ENCODE measurements at places on chromosomes 2 and 18.

- no peak for DNase-seq
These were observed 16.9 kb upstream of the CYRIA start for GRCh38 chr2:16682431-16683118.

DNA sequence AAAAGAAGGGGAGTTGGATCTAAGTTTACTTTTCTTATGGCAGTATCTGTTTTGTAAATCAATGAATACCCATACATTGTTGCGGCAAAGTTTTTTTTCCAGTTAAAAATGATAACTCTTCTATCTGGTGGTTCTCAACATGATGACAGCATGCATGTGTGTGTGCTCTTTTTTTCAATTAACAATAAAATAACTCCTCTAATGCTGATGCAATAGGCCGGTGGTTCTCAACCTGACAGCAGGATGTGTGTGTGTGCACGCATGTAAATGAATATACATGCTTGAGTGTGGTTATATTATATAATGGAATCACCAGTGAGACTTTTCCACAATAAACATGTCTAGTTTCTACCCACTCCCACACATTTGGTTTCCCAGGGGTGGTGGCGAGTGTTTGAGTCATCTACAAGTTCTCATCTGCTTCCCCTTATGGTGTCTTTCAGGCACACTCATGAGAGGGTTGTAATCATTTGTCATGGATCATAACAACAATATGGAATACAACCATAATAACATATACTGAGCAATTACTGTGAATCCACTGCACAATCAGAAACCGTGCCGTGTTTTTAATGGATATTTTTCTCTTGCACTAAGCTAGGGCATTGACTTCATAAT lies 31.2 kb downstream of the PARD3B start:
- DNase-seq, result no peak

GRCh38 chr2:176852667-176853066 lies 359.9 kb upstream of the HNRNPA3 start:
- no peak for DNase-seq

DNA sequence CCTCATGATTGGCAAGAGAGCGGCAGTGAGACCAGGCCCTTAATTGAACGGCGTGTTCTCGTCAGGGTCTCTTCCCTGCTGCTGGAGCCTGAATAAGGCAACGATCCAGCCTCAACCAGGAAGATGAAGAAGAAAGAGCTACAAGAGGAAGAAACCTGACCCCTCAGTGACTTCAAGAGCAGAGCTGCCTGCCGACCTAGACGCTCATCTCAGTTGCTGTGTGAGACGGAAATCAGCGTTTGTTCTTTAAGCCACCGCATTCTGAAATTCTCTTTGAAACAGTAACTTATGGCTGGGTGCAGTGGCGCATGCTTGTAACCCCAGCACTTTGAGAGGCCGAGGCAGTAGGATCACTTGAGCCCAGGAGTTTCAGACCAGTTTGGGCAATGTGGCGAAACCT lies 29.6 kb upstream of the KCNG3 start:
- no peak for DNase-seq

DNA sequence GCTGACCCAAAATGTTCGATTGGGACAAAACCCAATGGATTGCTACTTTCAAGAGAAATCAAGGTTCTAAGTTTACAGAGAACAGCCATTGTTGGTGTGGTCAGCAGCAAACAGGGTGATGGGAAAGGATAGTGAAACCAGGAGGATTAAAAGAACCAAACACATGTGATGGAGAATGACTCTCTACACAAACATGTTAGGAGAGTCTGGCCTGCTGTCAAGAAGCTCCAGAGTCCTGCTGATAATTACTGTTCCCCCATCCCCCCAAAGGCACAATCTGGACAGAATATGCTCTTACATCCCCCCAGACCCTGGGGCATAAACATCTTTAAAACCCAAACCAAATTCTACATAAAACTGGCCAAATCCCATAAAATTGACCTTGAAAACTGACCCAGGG lies 32.0 kb upstream of the ACYP2 start:
- no peak for DNase-seq

GRCh38 chr2:160891353-160891740 lies 268.9 kb upstream of the TANK start:
- no peak for DNase-seq

- DNase-seq, result no peak
These were observed 7.6 kb downstream of the CTIF start for GRCh38 chr18:48546396-48546795.

GRCh38 chr2:144237830-144238627 lies 281.9 kb downstream of the ZEB2 start:
- DNase-seq, result no peak

- peak; percentile 16 for DNase-seq
These were observed 84.6 kb downstream of the NRP2 start for GRCh38 chr2:205766779-205767359.

DNA sequence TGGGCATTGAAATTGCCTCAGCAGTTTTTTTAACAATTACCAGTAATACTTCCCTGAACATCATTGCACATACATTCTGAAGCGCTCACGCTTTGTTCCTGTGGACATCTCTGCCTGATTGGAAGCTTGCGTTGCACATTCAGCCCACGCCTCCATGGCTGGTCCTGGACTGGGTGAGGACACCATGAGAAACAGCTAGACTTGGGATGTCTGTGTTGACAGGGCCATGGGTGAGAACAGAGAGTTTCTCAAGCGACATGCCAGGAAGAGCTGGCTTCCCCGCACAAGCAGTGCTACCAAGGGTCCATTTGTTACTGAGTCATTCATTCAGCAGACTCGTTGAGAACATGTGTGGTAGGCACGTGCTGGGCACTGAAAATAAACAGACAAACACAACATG lies 166.3 kb downstream of the GBX2 start:
- no peak for DNase-seq

GRCh38 chr2:96565111-96565510 lies 28.6 kb downstream of the ARID5A start:
- DNase-seq, result no peak

DNA sequence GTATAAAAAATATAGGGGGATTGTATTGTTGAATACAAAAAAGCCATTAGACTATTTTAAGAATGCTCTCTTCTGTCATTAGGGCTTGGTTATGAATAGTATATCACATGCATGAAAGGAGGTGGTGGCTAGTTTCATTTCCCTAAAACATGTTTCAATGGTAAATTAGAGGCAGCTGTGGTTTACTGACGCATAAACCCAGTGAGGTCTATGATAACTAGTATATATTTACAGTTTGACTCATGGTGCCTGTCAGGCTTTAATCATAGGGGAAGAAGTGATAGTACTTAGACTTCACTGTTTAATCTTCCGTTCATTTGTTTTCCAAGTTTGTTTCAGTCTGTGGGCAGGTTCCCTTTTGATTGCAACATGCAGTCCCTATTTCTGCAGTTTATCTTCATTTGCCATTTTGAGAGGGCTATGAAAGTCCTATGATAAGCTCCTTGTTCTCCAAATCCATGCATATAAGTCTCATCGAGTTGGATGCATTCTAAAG lies 55.1 kb upstream of the MAP4K3 start:
- no peak for DNase-seq

- no peak for DNase-seq
These were observed 205.8 kb upstream of the SMAD2 start for GRCh38 chr18:48136051-48136826.

GRCh38 chr18:46406539-46406932 lies 250.5 kb downstream of the LOXHD1 start:
- no peak for DNase-seq

DNA sequence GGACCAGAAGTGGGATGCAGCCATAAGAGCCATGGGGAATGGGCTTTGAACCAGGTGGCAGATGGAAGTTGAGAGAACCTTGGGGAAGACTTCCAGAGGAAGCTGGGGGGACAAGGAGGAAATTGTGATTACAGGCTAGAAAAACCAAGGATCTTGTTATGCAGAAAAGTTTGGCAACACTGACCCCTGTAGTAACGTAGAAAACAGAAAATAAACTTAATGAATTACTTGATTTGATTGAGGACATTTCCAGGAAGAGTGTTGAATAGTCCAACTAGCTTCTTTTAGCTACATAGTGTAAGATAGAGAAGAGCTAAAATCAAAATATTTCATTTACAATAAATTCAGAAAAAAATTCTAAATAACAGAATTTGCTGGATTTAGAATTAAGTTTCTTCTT lies 91.9 kb upstream of the GPC1 start:
- DNase-seq, result no peak

- no peak for DNase-seq
These were observed 180.6 kb downstream of the CLIP4 start for GRCh38 chr2:29295845-29296244.

DNA sequence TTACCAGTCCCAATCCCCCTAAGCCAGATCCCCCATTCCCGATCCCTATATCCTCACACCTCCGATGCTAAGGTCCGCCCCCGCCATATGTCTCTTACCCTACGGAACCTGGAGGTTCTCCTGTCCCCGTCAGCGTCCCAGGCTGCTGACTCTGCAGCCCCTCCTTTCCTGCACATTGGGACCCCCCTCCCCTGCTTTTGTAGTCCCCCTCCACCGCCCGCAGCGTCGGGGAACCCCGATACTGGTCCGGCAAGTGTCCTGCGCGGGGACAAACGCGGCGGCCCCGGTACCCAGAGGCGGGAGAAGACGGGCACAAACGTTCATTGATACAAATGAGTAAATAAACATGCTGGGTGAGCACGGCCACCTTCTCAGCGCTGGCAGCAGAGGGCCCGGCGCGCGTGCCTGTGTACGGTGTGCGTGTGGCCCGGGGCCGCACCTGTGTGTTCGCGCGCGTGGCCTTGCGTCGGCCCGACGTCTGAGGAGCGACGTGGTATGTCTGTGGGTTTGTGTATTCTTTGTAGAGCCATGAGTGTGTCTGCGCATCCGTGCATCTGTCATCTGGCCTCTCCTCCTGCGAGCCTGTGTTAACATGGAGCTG lies 2.0 kb upstream of the CYP26B1 start:
- DNase-seq, result peak; percentile 6

DNA sequence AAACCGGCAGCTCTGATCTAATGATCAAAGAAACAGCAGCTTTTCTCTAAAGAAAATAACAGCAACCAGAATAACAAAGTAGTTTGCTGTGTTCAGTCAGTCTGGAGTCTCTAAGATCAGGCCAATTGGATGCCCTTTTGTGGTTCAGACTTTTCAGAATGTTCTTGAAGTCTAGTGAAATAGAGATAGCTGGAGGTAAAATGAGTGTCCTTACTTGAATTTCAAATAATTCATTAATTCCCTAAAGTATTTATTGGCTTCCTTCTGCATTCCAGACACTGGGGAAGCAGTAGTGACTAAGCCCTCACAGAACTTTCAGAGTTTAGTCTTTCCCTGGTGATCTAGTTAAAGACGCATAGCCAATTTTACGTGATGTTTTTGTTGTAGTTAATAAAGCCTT lies 58.7 kb downstream of the C18orf54 start:
- no peak for DNase-seq

- DNase-seq, result no peak
These were observed 4.8 kb downstream of the ITPRID2 start for GRCh38 chr2:181896286-181896685.
